ENCODE measurements at places on chromosomes 7 and 10.

GRCh38 chr10:31709476-31709875 is 219.2 kb downstream of the ARHGAP12 start:
- no peak for DNase-seq

GRCh38 chr10:51986516-51986915 is 287.1 kb upstream of the CSTF2T start:
- no peak for DNase-seq

DNA sequence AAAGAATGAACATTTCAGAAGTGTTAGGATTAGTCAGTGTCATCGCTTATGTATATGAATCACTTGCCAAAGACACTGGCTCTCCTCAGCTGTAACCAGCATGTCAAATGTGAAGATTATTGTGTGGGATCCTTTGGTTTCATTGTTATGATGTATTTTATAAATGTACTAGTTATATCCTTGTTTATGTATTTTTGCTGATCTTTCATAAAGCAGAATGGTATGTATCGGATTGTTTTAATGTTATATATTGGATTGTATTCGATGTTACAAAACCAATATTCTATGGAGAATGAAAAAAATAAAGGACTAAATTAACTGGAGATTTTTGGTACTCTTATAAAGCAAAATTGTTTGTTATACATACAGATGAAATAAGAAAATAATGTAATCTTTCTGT is 49.2 kb downstream of the ACADSB start:
- no peak for DNase-seq

DNA sequence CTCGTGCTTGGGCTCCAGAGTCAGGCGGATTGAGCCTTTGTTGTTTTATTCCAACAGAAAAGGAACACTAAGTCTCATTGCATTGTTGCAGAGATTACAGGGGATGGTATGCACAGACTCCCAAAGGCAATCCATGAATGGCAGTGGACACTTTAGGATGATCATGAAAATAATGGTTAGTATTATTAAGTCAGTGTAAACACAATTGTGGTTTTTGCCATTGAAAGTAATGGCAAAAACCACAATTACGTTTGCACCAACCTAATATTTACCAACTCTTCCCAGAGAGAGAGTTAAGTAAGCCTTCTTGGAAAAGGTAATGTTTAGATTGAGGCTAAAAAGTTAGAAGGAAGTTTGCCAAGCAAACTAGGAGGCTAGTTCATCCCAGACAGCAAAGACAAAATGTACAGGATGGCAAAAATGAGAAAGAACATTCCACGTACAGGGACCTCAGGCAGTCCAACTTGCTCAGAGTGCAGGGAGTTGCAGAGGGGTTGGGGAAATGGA is 72.9 kb upstream of the AMPH start:
- no peak for DNase-seq

DNA sequence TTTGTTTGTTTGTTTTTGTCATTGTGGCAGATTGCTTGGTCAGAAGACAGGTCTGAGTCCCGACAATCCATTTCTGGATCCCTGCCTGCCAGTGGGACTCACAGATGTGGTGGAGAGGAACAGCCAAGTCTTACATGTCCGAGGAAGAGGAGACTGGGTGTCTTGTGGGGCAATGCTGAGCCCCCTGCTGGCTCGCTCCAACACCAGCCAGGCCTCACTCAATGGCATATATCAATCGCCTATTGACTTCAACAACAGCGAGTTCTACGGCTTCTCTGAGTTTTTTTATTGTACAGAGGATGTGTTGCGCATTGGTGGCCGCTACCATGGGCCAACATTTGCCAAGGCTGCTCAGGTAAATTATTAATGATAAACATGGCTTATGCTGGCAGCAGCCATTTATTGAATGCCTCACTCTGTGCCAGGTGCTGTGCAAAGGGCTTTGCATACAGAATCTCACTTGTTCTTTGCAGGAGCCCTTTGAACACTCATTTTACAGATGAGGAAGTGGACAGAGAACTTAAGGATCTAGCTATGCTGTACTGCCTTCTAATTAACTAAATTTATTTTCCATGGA is 33.3 kb downstream of the COX15 start:
- DNase-seq, result peak; percentile 68
